Smooth muscle cell of trachea (primary cell): ENCODE measurements at places on chromosomes 12 and 14. TPM values are rescaled to one million over a fixed set of nuclear protein-coding genes. Genes with fewer than 3 reads are reported as not detected.

SLC5A8 gene
- total RNA-seq: not detected in 2 replicates

PCED1B gene
- total RNA-seq: not detected in 2 replicates

CCDC197 gene
- not detected in 2 replicates for total RNA-seq

GYS2 gene
- total RNA-seq: not detected in 2 replicates

TESPA1 gene
- not detected in 2 replicates for total RNA-seq

TAS2R20 gene
- 2.8 and 5.1 TPM in 2 replicates for total RNA-seq

IFNG-AS1 gene
- total RNA-seq: not detected in 2 replicates

TRHDE gene
- total RNA-seq: 26.5 and 42.5 TPM in 2 replicates

FGF23 gene
- not detected in 2 replicates for total RNA-seq

DTD2 gene
- 40.5 and 45.2 TPM in 2 replicates for total RNA-seq

OVCH1 gene
- total RNA-seq: 0.15 and 0.83 TPM in 2 replicates

SCAF11 gene
- 40.4 and 63.4 TPM in 2 replicates for total RNA-seq

WNT1 gene
- not detected in 2 replicates for total RNA-seq

PTGER2 gene
- total RNA-seq: 26.3 and 34.5 TPM in 2 replicates

UNC79 gene
- under 0.01 and 0.33 TPM in 2 replicates for total RNA-seq

TEX52 gene
- not detected in 2 replicates for total RNA-seq

LBHD2 gene
- total RNA-seq: not detected in 2 replicates

SGPP1 gene
- 35.6 and 39.0 TPM in 2 replicates for total RNA-seq

SUPT16H gene
- 73.8 and 89.9 TPM in 2 replicates for total RNA-seq

SIX1 gene
- 14.5 and 15.9 TPM in 2 replicates for total RNA-seq

GALNT8 gene
- total RNA-seq: under 0.01 and 0.29 TPM in 2 replicates

GRIN2B gene
- total RNA-seq: not detected in 2 replicates

NINJ2 gene
- 0.29 and 3.3 TPM in 2 replicates for total RNA-seq

STON2 gene
- 25.2 and 46.1 TPM in 2 replicates for total RNA-seq

DNAJC22 gene
- total RNA-seq: 1.8 and 3.3 TPM in 2 replicates

KLRC2 gene
- not detected in 2 replicates for total RNA-seq

CLEC7A gene
- total RNA-seq: not detected in 2 replicates

PAPLN gene
- 8.4 and 12.2 TPM in 2 replicates for total RNA-seq

KCNMB4 gene
- 0.17 and 0.44 TPM in 2 replicates for total RNA-seq

ACVRL1 gene
- 148 and 164 TPM in 2 replicates for total RNA-seq

KLRK1 gene
- total RNA-seq: 0.29 TPM in 1 of 2 replicates, not detected in the other

IAPP gene
- total RNA-seq: not detected in 2 replicates

DUSP16 gene
- total RNA-seq: 9.6 and 11.8 TPM in 2 replicates

GRIP1 gene
- total RNA-seq: 0.73 TPM in 1 of 2 replicates, not detected in the other

CLEC1B gene
- total RNA-seq: not detected in 2 replicates

DERA gene
- total RNA-seq: 46.0 and 86.7 TPM in 2 replicates

ADGRD1 gene
- 1.9 and 17.4 TPM in 2 replicates for total RNA-seq

NANOG gene
- under 0.01 TPM in 2 replicates for total RNA-seq

ANKS1B gene
- 0.66 and 0.87 TPM in 2 replicates for total RNA-seq

SLC7A8 gene
- total RNA-seq: 14.7 and 24.8 TPM in 2 replicates

MUCL1 gene
- not detected in 2 replicates for total RNA-seq

LRP1-AS gene
- not detected in 2 replicates for total RNA-seq

INSM2 gene
- total RNA-seq: under 0.01 TPM in 1 of 2 replicates, not detected in the other

EMP1 gene
- total RNA-seq: 84.7 and 237 TPM in 2 replicates

DTX3 gene
- 16.9 and 25.0 TPM in 2 replicates for total RNA-seq
